ENCODE measurements at places on chromosomes 16 and 17.
A peak's percentile ranks its signal among the peaks of the same experiment; 100 is the strongest.

- DNase-seq, result no peak
Observed at GRCh38 chr17:16932156-16932555, 39.8 kb downstream of the TNFRSF13B start.

GRCh38 chr17:43350888-43351361, 47.9 kb upstream of the ARL4D start:
- no peak for DNase-seq

DNA sequence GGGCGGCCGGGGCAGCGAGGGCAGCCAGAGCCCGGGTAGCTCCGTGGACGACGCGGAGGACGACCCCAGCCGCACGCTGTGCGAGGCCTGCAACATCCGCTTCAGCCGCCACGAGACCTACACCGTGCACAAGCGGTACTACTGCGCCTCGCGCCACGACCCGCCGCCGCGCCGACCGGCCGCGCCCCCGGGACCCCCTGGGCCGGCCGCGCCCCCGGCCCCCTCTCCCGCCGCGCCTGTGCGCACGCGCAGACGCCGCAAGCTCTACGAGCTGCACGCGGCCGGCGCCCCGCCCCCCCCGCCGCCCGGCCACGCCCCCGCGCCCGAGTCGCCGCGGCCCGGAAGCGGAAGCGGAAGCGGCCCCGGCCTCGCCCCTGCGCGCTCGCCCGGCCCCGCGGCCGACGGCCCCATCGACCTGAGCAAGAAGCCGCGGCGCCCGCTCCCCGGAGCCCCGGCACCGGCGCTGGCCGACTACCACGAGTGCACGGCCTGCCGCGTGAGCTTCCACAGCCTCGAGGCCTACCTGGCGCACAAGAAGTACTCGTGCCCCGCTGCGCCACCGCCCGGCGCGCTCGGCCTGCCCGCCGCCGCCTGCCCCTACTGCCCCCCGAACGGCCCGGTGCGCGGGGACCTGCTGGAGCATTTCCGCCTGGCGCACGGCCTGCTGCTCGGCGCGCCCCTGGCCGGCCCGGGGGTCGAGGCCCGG, 36.1 kb upstream of the ZC3H18 start:
- peak; percentile 64 for DNase-seq

DNA sequence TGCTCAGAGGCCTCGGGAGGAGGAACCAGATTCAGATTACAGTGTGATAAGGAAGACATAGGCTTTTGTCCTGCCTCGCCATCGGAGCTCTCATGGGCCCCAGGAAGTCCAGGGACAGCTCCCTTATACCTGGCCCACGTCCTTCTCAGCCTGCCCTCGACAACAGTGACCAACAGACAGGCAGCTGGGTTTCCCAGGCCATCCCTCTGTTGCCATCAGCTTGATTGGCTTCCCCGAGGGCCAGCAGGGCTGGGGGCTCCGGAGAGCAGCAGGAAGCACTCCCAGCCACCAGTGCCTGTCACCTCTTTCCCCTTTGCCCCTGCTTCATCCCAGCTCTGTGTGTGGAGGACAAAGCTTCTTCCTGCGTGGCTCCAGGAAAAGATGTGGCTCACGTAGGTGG, 17.6 kb downstream of the CD300A start:
- no peak for DNase-seq

GRCh38 chr17:47732399-47733046, 513 bp upstream of the TBX21 start:
- DNase-seq, result no peak

DNA sequence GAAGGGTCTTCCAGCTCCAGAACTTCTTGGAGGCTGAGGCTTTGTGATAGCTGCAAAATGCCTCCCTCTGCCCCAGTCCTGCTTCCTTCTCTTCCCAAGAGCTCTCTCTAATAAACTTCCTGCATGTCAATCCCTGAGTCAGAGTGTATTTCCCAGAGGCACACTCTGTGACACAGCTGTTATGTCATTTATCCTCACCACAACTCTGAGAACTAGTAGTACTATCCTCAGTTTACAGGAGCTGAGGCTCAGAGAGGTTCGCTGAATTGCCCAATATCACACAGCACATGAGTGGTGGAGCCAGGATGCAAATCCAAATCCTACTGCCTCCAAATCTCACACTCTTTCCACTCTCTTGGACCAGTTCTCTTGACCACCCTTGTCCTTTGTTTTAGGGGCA, 20.0 kb downstream of the UNC45B start:
- DNase-seq, result no peak

GRCh38 chr16:70576431-70577255, 53.0 kb downstream of the SF3B3 start:
- no peak for DNase-seq

GRCh38 chr16:69283851-69284250, 27.3 kb upstream of the VPS4A start:
- no peak for DNase-seq

- DNase-seq, result no peak
Observed at GRCh38 chr17:17942846-17943245, 29.4 kb downstream of the TOM1L2 start.

GRCh38 chr16:2919511-2920255, 8.0 kb downstream of the FLYWCH1 start:
- peak; percentile 44 for DNase-seq

DNA sequence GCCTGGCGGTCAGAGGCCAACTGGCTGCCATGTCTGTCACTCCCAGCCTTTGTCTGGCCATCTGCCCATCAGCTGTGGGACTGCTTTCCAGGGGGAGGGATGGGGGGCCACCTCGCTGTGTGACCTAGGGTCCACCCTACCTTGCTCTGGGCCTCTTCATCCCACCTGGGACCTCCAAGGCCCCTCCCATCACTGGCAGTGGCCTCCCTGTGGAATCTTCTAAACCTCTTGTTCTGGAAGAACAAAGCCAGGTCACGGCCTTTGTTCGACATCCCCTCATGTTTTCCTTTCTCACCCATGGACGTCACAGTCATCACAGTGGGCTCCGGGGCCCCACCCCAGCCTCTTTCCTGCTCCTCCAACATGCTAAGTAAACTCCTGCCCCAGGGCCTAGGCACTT, 24.0 kb downstream of the SPNS2 start:
- no peak for DNase-seq

- DNase-seq, result no peak
Observed at GRCh38 chr16:4859900-4860255, 12.6 kb downstream of the UBN1 start.

DNA sequence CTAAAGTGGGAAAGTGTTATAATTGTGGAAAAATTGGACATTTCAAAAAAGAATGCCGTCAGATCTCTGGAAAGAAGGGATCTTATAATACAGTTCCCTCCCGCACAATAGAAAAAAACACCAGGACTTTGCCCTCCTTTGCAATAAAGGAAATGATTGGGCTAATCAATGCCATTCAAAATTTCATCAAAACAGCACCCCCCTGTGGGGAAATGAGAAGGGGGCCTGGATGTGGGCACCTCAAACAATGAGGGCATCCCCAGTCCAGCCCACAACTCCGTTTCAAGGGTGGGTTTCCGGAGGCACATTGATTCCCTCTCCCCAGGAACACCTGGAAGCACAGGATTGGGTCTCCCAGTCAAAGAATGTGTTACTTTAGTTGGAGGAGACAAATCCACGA, 26.1 kb downstream of the CD300LG start:
- DNase-seq, result no peak

DNA sequence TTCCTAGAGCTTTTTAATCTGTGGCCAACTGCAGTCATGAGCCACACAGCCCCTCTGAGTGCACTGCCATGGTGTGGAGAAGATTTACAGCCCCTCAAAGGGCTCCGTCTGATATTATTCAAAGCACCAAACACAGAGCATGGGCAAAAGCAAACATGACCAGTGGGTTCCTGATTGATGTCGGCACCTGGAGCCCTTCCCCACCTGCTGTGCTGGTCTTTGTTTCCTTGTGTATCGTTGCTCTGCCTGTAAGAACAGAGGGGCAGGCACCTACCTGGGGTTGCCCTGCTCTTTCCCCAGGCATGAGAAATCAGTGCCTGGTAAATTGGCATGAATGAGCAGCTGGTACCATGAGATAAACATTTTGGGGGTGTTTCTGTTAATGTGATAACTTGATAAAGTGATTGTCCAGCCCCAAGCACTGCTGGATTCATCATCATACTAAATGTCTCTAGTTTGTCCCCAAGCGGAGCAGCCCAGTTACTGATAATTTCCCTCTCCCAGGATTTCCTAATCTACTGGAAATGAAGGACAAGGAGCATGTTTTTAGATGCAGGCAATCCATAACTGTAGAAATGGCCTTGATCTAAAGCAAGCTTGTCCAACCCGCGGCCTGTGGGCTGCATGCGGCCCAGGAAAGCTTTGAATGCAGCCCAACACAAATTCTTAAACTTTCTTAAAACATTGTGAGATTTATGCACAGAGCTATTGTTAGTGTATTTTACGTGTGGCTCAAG, 5.0 kb upstream of the SPIRE2 start:
- no peak for DNase-seq

- DNase-seq, result no peak
Observed at GRCh38 chr17:17836818-17837379, at the start of gene SREBF1. Gene SREBF1 (minus strand): TSS chr17:17836986. CDS start chr17:17836817, 169 bp downstream.

GRCh38 chr17:32268734-32269288, 3.2 kb downstream of the RHBDL3 start:
- DNase-seq, result no peak

GRCh38 chr16:12096157-12096777, 119.7 kb downstream of the SNX29 start:
- no peak for DNase-seq

DNA sequence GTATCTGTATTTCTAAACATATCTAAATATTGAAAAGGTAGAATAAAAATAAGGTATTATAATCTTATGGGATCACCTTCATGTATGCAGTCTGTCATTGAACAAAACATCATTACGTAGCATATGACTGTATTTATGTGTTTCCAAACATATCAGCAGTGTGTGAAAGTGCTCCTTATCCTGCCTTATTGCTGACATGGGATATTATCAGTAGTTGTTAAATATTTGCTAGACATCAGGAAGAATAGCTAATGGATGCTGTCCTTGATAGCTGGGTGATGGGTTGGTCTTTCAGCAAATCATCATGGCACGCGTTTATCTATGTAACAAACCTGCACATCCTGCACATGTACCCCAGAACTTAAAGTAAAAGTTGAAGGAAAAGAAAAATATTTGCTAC, 59.1 kb upstream of the FAM20A start:
- DNase-seq, result no peak

GRCh38 chr17:57106107-57106835, 21.2 kb downstream of the AKAP1 start:
- no peak for DNase-seq

GRCh38 chr16:70656712-70657263, 10.4 kb downstream of the IL34 start:
- no peak for DNase-seq

DNA sequence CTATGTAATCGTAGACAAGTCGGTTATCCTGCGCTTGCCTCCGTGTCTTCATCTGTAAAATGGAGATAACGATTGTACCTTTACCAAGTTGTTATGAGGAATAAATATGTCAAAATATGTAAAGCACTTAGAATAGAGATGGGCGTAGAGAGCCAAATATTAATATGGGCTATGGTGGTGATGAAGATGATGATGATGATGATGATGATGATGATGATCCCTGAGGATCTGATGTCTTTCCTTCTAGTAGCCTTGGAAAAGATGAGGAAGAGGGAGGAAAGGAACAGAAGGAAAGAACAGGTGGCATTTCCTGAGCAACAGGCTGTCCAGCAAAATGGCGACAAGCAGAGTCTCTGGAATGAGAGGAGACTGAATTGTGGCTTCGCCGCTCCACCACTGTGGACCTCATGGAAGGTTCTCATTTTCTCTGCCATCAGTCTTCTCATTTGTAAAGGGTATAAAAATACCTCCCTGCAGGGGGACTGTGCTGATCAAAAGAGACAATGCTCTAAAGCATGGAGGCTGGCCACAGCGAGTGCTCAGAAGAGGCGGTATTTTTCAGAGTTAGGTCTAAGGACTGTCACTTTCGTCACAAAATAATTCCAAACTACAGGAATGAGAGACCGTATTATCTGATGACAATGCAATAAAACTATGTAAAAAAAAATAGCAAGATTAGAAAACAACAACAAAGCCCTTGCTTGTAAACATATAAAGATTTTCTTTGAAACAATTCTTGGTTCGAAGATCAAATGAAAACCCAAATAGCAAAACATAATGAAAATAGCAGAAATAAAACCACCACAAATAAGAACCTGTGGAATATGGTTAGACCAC, 17.2 kb upstream of the RCVRN start:
- no peak for DNase-seq

DNA sequence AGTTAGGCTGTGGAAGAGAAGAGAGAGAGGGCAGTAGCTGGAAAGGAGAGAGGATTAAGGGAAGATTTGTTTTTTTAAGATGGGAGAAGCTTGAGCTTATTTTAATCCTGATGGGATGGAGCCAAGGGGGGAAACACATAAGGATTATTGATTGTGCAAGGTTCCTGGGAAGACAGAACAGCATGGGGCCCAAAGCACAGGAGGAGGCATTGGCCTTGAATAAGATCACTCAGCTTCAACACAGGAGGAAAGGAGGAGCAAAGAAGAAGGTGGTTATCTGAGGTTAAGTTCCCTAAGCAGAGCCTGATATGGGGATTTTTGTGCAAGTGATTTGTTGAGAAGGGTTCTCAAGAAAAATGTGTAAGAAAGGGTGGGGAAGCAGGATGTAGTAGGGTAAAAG, 169.8 kb downstream of the ABCC12 start:
- DNase-seq, result no peak

DNA sequence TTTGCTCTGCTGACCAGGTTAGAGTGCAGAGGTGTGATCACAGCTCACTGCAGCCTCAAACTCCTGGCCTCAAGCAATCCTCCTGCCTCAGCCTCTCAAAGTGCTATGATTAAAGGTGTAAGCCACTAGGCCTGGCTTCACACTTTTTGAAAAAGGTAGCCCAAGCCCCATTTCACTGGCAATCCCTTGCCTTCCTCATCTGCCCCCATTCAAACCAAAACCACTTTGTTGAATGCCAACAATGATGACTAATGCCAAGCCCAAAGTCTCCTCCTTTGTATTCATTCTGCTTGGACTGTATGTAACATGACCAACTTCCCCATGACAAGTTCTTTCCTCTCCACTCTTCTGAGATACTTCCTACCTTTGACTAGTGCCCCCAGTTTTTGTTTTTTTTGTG, 33.1 kb downstream of the N4BP1 start:
- no peak for DNase-seq

GRCh38 chr17:74807925-74808324, 31.8 kb upstream of the NAT9 start:
- DNase-seq, result no peak

GRCh38 chr17:69305177-69305576, 21.8 kb downstream of the ABCA5 start:
- no peak for DNase-seq

Data from stimulated activated CD8-positive, alpha-beta memory T cell treated with anti-CD3 and anti-CD28 coated beads, Interleukin-7, amount 100 ng/mL, for 1 hour (primary cell).